ENCODE measurements at places on chromosomes 3 and 15.

GRCh38 chr3:187293516-187294430 is 2.2 kb upstream of the MASP1 start:
- DNase-seq = peak; percentile 37

DNA sequence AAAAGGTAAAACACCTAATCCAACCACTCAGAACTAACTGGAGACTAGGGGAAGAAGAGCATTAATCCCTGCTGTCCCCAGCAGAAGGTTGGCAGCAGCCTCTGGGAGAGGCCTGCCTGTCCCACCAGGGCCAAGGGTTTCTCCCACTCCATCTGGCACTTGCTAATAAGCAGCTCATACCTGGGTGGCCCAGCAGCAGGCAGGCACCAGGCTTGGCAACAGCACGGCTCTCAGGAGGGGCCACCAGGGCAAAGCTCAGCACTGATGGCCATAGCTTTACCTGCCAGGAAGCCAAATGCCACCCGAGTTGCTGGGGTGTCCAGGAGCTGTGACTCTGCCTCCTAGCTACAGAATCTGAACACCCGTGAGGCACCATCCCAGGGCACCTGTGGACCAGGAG is 58.3 kb downstream of the BOC start:
- no peak for DNase-seq

DNA sequence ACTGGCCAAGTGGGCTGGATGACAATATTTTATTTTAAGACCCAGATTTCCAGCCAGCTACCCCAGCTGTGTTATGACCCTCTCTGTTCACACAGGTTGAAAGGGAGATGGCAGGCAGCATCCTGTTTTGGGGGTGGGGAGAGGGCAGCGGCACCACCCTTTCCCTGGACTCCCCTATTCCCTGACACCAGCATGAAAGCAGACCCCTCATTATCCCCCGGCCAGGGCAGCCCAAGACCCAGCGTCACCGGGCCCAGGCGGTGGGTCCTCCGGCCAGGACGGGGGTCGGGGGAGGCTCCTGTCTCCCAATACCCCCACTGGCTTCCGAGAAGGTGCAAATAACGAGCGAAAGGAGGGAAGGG is 127.6 kb upstream of the MEF2A start:
- DNase-seq = no peak

- DNase-seq = no peak
Measured at GRCh38 chr3:71671216-71671845, 53.9 kb downstream of the EIF4E3 start.

DNA sequence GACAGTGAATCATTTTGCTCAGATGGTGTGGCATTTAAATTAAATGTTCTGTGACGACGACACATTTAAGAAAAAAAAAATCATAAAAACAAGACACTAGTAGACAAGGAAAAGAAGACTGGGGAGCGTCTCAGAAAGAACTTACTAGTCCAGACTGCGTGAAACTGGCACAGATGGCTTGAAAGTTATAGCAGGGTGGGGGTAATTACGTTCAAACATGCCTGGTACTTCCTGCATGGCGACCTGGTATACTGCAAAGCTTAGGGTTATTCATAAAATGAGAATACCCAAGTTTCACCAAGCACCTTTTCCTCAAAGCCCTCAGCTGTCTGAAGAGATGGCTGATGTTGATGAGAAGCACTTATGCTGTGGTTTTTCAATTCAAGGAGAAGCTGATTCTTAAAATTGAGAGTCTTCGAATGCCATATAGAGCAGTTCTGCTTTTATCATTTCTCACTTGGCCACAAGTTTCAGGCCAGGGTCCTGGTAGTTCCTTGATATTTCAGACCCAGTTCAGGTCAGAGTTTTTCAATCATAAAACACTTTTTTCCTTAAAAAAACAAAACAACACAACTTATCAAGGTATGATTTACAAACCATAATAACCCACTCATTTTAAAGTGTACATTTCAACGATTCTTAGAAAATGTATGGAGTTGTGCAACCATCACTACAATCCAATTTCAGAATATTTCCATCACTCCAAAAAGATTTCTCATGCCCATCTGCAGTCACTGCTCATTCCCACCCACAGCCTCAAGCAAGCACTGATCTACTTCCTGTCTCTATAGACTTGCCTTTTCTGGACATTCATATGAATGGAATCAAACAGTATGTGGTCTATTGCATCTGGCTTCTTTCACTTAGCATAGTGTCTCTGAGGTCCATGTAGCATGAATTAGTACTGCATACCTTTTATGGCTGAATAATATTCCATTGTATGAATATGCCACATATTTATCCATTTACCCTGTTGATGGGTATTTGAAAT is 24.7 kb downstream of the PCOLCE2 start:
- peak; percentile 15 for DNase-seq

DNA sequence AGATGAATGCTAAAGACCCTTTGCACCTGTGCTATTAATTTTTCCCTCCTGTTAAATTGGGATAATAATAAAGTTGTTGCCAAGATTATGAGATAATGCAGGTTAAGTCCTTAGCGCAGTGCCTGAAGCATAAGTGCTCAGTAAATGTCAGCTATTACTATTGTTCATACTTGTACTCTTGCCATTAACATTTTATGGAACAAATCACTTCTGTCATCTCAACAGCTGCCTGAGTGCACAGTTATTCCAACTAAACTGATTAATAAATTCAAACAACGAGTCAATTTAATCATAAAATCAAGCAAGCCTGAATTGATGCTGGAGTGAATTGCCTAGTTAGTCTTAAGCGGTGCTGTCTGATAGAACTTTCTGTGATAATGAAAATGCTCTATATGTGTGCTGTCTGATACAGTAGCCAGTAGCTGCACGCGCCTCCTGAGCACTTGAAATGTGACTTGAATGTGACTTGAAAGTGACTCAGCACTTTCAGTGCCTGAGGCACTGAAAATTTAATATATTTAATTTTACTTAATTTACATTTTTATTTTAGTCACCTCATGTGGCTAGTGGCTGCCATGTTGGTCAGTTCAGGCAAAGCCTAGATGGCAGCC is 198.7 kb upstream of the PFN2 start:
- DNase-seq = no peak

GRCh38 chr3:60298141-60298540 is 953.1 kb downstream of the FHIT start:
- DNase-seq = no peak

- no peak for DNase-seq
Measured at GRCh38 chr15:98441599-98441998, 206.7 kb upstream of the IGF1R start.

- DNase-seq = no peak
Measured at GRCh38 chr3:189683546-189684255, 52.5 kb downstream of the TP63 start.

- DNase-seq = peak; percentile 63
Measured at GRCh38 chr3:52934630-52935530, 37.5 kb upstream of the STIMATE start.

DNA sequence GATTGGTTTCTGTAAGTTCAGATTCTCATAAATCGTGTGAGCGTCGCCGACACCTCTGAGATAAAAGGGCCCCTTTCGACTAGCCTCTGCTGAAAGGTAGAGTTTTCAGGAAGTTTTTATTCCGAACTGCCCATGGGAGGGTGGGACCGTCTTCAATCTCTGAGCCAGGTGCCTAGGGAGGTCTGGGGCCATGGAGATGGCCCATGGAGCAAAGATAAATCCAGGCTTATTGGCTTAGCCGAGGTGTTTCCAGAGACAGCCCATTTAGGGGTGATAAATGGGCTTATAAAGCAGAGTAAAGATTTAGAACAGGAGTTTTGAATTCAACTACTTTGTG is 442 bp downstream of the QTRT2 start:
- no peak for DNase-seq

- no peak for DNase-seq
Measured at GRCh38 chr3:188283347-188283746, 129.4 kb downstream of the LPP start.

DNA sequence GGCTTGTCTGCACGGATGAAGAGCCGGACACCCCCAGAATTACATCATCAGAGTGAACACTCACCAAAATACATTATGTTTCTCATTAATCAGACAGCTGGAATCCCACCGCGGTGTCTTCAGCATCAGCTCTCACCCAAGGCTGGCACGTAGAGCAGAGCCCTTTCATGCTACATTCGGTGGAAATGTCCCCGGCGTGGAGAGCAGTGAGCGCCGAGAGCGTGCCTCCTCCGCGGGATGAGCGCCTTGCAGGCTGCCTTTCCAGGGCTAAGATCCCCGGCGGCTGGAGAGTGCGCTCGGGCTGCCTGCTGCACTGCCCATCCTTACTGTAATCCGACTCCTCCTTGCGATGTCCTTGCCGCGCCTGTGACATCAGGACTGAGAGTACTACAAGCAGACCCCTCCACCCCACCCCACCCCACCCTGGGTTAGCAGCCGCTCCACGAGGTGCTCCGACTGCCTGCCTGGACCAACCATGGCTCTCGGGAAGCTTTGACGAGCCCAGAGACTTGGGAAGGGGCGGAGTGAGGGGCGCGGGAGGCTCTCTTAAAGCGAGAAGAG is at the start of gene ZNF385D:
TSS of gene ZNF385D (minus strand) at position 380 of the 561 bp plus-strand sequence. CDS start at position 86, 294 bp downstream.
- DNase-seq = peak; percentile 64

GRCh38 chr3:120214176-120214575 is 70.8 kb downstream of the GPR156 start:
- DNase-seq = no peak

DNA sequence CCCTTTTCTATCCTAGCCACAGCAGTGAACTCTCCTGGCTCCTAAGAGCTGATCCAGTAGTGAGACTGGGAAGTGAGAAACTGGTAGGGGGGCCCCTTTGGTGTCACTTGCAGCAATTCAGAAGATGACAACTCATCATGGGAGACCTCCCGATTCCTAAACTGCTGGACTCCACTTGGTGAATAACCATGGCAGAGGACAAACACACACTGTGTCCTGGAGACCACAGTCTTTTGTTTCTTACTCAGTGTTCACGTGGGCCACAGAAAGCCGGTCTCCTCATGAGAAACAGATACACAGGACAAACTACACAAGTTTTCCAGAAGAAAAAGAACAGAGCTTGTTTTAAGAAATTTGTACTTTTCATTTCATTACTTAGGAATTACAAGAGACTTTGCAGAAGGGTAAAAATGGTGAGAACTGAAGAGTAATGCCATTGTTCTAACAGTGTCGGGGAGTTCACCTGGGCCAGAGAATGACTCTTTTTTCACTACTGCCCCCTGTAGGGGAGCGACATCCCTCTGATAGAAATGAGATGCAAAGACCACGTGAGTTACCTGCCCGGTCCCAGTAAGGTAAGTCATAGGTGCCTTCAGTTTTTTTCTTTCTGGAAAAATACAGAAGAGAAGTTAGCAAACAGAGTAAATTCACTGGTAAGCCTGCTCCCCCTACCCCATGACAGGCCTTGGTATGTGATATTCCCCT is 38.1 kb downstream of the ST3GAL6 start:
- no peak for DNase-seq

DNA sequence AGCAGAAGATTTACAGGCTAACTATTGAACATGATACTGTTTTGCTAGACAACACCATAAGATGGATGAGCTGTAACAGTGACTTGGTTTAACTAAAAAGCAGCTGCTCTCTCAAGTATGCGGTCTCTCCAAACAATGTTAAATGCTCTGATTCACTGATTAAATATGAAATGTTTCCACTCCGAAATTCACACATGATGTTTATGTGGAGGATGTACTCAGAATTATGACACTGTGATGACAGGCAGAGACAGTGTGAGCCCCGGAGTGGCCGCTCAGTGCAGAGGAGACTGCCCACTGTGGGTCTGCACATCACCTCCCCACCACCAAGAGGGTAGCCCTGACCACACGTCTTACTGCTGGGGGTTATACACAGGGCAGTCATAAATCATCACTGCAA is 83.9 kb upstream of the MEX3B start:
- DNase-seq = peak; percentile 96

DNA sequence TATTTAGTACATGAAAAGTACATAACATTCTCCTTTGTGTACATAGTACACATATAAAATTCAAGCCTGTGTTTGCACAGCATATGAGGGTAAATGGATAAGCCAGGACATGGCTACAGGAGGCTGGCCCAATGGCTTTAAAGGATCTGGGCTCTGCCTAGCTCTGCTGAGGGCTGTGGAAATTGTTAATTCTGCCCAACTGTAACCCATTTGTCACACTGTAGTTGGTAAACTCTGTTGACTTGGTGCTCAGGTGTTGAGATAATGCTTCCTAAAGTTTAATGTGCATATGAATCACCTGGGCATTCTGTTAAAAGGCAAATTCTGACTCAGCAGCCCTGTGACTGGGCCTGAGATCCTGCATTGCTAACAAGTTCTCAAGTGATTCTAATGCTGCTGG is 196.5 kb upstream of the ZPLD1 start:
- DNase-seq = no peak

DNA sequence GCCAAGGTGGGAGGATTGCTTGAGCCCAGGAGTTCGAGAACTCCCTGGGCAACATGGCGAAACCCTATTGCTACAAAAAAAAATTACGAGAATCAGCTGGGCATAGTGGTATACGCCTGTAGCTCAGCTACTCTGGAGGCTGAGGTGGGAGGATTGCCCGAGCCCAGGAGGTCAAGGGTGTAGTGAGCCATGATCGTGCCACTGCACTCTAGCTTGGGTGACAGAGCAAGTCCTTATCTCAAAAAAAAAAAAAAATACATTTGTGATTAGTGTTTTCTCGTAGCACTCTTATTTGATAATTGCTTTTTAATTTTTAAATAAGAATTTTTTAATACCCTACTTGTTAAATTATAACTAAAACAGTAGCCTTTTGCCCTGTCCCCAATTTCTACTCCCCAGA is 18.4 kb downstream of the IREB2 start:
- no peak for DNase-seq

DNA sequence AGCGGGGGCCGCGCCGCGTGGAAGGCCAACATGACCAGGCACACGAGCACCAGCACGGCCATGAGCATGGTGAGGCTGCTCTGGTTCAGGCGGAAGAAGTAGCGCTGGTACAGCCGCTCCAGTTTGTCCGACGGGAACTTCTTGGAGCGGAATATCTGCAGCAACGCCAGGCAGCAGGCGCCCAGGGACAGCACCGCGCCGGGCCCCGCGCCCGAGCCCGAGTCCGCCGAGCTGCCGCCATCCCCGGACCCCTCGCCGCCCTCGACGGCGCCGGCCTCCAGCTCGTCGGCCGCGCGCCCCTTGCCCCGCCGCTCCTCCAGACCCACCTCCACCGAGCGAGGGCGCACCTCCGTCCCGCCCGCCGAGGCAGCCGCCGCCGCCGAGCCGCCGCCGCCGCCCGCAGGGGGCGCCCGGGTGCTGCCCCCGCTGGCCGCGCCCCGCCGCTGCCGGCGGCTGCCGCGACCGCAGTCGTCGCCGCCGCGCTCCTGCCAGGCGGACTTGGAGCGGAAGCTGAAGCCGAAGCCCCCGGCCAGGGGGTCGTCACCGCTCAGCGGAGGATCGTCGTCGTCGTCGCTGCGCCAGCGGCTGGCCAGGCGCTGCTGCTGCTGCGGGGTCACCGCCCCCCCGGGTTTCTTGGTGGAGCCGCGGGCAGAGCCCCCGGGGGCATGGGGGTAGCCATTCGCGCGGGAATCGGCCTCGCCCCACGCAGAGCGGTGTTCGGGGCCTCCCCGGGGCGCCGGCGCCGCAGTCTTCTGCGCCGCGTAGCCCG is 957 bp downstream of the ADCY5 start:
- DNase-seq = no peak
